ENCODE measurements at places on chromosomes 2 and 18. TPM values are rescaled to one million over a fixed set of nuclear protein-coding genes. Genes with fewer than 3 reads are reported as not detected.

EVA1A gene
- 11.4 TPM for total RNA-seq

UGT1A3 gene
- total RNA-seq, result not detected

SERPINB13 gene
- 17.3 TPM for total RNA-seq

SERPINB10 gene
- 1.9 TPM for total RNA-seq

KCNF1 gene
- total RNA-seq, result not detected

Measured in suprapubic skin (tissue), 4 donors.